ENCODE measurements at places on chromosomes 7 and 10.

DNA sequence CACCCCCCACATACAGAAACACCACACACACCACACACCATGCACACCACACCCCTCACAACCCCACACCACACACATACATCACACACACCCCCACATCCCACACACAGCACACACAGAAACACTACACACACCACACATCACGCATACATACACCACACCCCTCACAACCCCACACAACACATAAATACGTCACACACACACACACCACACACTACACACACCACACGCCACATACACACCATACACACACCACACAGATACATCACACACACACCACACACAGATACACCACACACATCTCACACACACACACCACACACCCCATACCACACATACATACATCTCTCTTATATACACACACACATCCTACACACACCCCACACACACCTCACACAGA is 126.2 kb downstream of the ANLN start:
- no peak for DNase-seq

GRCh38 chr7:143172354-143172753 is 10.9 kb upstream of the TAS2R39 start:
- no peak for DNase-seq

DNA sequence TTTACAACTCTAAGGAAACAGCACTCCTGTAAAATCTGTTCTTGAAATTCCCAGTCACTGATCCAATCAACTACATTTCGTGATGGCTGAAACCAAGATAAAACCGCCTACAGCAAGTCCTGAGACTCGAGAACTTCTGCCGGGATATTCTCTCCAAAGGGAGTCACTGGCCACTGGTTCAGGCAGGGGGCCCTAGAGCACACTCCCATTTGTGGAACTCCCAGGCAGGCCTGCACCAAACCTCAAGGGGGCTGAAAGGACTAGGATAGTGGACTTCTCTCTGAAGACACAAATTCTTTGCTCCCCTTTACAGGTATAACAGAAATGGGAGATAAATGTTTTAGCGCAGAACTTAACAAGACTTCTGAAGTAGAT is 16.3 kb downstream of the CYTH3 start:
- DNase-seq = no peak

DNA sequence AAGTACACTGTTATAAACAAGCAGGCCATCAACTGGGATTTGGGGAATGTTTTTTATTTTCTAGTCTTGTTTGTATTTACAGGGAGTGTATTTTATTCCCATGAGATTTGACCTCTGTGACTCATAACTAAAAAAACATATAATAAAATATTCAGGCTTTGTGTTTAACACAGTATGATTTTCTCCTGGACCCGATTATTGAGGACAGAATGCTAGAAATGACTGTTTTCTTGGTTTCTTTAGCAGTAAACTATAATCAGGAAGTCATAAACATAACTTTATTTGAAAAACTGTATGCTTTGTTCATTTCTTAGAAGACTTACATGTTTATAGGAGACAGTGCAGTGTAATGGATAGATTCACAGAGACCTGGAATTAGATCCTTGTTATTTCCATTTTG is 2.1 kb downstream of the NHLRC2 start:
- DNase-seq = no peak

- no peak for DNase-seq
Observed at GRCh38 chr7:44046321-44047061, 2.0 kb downstream of the DBNL start.

GRCh38 chr7:106064771-106065574 is 47.1 kb downstream of the SYPL1 start:
- DNase-seq = no peak

DNA sequence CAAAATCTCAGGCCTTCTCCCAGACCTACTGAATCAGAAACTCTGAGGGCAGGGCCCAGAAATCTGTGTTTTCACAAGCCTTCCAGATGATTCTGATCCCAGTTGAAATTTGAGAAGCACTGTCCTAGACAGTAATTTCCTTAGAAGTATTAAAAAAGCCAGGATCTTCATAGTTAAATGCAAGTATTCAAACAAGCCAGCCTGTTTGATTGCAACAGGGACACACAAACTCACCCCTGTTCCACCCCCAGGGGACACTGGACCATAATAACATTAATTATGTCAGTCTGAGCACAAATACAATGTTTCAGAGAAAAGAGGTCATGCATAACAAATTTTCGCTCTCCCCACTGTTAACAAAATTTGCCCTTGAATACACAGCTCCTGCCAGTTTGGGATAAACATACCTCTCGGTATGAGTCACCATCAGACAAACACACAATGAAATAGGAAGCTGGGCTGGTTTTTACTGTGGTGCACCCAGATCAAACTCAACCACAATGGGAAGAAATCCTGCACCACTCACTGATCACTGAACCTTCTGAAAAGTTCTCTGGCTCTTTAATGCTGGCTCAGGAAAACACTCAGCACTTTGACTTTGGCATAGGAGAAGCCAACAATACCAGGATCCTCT is 34.3 kb downstream of the ABLIM1 start:
- no peak for DNase-seq

DNA sequence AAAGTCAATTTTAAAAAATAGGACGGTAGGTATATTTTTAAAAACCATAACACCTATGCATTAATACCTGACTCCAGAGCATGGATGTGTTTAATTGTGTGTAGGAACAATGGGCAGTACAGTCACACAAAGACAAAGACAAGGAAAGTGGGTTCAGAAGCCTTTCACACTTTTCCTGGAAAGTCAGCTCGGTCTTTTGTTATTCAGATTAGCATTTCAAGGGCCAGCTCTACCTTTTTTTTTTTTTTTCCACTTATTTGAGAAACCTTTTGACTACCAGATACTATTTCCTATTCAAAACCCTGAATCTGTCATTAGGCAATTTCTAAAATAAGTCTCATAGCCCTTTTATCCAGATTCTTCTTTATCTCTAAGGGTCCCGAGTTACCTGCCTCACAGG is 401.9 kb downstream of the PARD3 start:
- no peak for DNase-seq

- no peak for DNase-seq
Observed at GRCh38 chr10:63446716-63447440, 18.9 kb downstream of the JMJD1C start.

DNA sequence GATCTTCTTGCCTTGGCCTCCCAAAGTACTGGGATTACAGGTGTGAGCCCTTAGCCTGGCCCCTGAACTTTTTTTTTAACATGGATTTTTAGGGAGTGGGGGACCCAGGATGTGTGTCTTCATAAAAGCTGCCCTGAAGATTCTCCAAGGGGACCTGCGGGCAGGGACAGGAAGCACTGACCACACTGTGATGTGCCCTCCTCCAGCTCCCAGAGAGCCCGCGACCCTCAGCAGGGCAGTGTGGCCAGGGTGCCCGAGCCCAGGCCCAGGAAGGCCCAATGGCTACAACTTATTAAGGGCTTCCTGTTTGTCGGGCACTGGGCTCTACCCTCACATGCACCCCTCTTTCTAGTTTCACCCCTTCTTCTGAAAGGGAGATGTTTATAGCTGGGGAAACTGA is 2.5 kb upstream of the RET start:
- no peak for DNase-seq

DNA sequence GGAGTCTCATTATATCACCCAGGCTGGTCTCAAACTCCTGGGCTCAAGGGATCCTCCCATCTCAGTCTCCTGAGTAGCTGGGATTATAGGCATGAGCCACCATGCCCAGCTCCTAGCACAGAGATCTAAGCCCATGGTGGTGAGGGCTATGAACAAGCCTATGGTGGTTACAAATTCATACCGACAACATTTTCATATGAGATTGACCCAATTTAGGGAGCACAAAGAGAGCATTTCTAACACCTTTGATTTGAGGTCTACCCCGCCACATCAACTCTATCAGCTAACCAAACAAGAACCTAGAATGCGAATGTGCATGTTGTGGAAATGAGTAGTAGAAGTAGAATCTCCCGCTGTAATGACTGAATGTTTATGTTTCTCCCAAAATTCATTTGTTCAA is 14.2 kb upstream of the PRF1 start:
- DNase-seq = no peak

- DNase-seq = no peak
Observed at GRCh38 chr10:15571575-15571974, 148.1 kb downstream of the ITGA8 start.

DNA sequence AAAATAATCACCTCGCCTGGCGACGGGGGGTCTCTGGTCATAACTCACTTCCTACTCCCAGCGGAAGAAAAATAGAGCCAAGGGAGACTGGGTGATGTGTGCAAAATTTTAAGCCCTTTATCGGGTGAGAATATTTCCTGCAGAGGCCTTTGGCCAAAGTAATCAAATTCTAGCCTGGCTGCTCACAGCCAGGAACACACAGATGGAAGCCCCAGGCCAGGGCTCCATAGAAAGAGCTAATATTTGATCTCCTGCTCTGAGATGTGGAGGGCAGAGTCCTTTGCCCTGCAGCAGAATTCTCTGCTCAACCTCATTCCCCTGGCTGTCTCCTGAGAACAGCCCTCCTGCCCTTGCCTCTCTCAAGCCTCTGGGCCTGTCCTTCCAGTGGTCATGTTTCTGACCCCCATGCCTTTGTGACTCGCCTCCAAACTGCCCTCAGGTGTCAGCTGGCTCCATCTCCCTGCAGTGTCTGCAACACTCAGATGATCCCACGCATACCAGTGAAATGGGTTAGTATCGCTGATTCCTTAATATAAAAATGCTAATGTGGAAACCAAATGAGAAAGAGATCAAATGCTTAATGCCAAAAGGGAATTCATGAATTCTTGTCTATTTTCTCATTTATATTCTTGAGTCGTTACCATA is 34.5 kb downstream of the FRMD4A start:
- no peak for DNase-seq

- no peak for DNase-seq
Observed at GRCh38 chr7:91520645-91521044, 256.4 kb downstream of the FZD1 start.

DNA sequence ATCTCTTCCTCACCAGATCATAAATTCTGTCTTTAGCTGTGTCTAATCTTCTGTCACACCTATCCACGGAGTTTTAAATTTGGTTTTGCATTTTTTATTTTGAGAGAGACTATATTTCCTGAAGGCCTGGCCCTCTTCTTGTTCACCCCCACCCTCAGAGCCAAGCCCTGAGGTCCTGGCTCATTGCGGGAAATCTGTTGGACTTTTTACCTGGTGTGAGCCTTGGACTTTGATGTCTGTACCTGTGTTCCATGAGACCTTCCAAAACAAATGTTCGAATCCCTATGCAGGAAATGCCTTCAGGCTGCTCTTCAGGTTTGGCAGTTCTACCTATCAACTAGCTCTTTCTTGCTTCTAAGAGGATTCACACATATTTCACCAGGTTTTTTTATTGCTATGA is 175.2 kb upstream of the GRB10 start:
- no peak for DNase-seq

- no peak for DNase-seq
Observed at GRCh38 chr7:158614700-158615099, 27.1 kb upstream of the PTPRN2 start.

- no peak for DNase-seq
Observed at GRCh38 chr10:48472501-48473069, 132.3 kb downstream of the ARHGAP22 start.

GRCh38 chr7:29587195-29587808 is 23.7 kb downstream of the PRR15 start:
- DNase-seq = no peak

GRCh38 chr10:45198486-45199204 is 116.8 kb downstream of the OR13A1 start:
- DNase-seq = no peak

GRCh38 chr10:79250259-79250658 is 97.0 kb upstream of the PPIF start:
- no peak for DNase-seq

- DNase-seq = no peak
Observed at GRCh38 chr10:85225311-85225710, 896.9 kb downstream of the CCSER2 start.

GRCh38 chr7:113217314-113217713 is 99.0 kb upstream of the SMIM30 start:
- DNase-seq = no peak

DNA sequence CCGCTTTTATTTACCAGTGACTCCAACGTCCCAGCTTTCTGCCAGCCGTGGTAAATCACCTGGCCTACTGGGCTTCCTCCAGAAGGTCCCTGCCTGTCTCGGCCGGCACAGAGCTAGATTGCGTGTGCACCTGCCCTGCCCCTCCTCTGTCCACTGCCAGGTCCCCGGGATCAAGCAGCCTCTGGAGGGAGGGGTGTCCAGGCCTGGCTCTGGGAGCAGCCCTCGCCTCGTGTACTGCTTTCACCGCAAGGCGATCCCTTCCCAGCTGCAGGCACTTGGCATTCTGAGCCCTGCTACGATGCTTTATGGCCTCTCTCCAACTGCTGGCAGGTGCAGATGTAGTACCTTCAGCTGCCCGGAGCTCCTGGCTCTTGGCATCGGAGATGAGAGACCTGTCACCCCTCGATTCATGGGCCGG is 7.4 kb downstream of the SLC29A3 start:
- no peak for DNase-seq

- DNase-seq = no peak
Observed at GRCh38 chr7:19317461-19317860, 172.2 kb upstream of the FERD3L start.

- no peak for DNase-seq
Observed at GRCh38 chr10:78800006-78800405, 268.8 kb upstream of the ZMIZ1 start.

DNA sequence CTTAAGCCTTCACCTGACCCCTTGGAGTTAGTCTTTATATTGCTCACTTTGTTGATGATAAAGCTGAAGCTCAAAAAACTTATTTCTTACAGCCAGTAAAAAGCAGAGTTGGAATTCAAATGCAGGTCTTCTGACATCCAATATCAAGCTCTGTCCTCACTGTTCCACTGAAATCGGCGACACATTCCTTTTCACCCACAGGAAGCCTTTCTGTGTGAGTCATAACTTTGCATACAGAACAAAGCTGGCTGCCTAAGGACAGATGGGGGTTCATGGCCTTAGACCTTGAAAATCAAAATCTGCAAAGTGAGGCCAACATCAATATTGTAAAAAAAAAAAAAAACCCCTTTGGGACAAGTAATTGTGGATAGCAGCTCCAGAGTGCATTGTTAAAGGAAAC is 21.8 kb upstream of the AKR1B1 start:
- no peak for DNase-seq

DNA sequence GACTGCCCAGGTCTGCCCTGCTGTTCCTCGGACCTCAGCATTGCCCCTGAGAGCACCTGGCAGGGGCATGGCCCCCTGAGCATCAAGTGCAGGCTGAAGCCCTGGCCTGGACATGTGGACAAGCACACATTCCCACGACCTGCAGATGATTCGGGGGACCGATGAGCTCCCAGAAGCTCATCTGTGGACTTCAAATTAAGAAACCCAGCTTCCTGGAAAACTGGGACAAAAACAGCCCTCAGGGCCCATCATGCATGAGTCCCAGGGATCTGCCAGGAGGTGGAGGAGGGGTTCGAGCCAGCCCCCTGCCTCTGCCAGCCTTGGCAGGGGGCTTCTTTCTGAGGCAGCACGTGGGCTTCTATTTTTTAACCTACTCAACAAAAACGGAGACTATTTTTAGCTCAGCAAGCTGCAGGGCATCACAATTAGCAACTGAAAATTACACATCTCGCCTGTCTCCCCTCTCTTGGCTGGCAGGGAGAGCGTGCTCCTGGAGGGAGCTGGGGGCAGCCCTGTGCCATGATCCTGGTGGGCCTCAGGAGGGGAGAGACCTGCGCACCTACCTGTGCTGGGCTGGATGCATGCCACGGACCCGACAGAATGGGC is 51.8 kb downstream of the RASGEF1A start:
- DNase-seq = no peak
